Activated CD8-positive, alpha-beta memory T cell treated with anti-CD3 and anti-CD28 coated beads for 4 hours (primary cell): ENCODE measurements at places on chromosomes 3 and 15.

GRCh38 chr3:53800041-53800906 is 45.9 kb downstream of the CHDH start:
- no peak for DNase-seq

DNA sequence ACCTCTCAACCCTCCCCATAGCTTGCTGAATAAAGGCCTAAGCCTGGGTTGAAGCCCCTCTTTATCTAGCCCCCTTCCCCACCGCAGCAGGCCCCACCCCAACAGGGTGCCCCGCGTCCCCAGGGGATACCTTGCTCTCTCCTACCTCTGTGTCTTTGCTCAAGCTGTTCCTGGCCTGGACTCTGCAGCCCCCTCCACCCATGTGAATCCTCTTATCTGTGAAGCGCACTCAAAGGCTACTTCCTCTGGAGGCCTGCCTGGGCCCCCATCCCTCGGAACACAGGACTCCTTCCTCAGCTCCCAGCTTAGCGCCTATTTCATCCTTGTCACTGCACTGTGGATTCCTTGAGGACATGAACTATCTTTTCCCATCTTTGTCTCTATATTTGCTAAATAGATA is 61.4 kb upstream of the HERC1 start:
- DNase-seq = no peak

DNA sequence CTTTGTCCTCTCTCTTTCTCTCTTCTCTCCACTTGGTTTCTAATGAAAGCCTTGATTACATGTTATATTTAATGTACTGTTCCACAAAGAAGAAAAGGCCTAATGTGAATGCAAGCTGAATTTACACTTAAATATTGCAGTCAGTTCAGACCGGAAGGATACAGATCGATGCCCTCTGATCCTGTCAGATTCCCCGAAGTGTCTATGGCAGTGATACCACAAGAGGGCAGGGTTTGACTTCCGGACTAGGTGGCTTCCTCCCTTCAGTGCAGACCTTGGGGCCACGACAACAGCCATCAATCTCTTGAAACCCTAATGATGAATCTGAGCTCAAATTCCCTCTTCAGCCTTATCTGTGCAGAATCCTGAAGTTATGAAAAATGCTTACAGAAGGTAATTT is 29.5 kb downstream of the AGTR1 start:
- DNase-seq = no peak

DNA sequence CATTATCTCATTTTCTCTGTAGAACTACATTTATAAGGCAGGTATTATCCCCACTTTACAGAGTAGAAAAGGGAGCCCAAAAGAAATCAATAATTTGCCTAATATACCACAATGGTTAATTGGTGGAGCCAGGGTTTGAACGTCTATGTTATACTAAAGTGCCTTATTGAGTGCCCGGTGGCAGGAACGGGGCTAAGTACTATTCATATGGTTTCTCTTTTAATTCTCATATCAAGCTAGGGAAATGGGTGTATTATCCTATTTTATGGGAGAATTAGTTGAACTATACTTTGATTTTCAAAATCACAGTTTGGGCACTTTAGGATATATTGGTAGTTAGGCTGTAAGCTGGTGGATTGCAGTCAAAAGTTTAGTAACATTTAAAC is 1.5 kb downstream of the CEP97 start:
- no peak for DNase-seq

DNA sequence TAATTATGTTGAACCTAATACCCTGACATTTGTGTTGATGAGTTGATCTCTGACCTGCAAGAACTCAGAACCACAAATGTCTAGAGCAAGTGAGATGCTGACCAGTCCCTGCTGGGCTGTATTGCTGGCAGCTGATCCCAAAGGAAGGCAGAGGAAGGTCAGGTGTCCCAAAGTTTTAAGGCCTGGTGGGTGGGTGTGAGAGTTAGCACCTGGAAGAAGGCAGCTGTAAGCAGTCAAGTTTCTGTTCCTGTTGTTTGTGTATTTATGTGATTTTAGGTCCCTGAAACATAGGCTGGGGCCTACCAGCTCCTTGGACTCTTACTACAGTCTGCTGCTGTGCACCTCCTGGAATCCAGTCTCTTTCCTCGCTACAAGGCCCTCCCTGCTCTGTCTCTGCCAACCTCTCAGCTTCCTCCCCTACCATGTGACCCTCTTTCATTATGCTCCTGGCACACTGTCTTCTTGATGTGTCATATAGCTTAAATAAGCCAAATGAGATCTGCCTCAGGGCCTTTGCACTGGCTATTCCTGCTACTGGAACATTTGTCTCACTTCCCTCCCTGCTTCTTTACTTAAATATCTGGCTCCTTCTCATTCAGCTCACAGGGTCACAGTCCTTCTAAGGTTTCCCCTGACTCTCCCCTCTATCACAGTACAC is 31.0 kb upstream of the ATOSA start:
- no peak for DNase-seq

GRCh38 chr3:45992133-45992729 is 3.4 kb downstream of the FYCO1 start:
- DNase-seq = no peak

DNA sequence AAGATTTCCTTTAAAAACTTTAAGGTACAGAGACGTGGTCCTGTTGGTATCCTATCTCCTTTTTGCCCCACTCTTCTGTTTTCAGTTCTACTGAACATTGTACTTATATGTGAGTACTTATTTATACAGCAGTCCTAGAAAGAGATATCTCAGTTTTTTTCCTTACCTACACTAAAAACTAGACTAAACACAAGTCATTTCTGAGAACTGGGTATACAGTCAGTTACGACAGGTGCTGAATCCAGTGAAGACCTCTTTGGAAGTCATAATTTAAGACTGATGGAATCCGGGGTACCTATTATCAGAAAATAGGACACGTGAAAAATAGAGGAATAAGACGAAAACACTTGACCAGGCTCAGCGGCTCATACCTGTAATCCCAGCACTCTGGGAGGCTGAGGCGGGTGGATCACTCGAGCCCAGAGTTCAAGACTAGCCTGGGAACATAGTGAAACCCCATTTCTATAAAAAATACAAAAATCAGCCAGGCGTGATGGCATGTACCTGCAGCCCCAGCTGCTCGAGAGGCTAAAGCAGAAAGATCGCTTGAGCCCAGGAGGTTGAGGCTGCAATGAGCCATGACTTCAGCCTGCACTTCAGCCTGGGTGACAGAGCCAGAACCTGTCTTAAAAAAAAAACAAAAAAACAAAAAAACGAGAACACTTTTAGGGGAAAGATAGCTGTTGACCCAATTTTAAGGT is 76.3 kb downstream of the KLHL25 start:
- DNase-seq = no peak

DNA sequence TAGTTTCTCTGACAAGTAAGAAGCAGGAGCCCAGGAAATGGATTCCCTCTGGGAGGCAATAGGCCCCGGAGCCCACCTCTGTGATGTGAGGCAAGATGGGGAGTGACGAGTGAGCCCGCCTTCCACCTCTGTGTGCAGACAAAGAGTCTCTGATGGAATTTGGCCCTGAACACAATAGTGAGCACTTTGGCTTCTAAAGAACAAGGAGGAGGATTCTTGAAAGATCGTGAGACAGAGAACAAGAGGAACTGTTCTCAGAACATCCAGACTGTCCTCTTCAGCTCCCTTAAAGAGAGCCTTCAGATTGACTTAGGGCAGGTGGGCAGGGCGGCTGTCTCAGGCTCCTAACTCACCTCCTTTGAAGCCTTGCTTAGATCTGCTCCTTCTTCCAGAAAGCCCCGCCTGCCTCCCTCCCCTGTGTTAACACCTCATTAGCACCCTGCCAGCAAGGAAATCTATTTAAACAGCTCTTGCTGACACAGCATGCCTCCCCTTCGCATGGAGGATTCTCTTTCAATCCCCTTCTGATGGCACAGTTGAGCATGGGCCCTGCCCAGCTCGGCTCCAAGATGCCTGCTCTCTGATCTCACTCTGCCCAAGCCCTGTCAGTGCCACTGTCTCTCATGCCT is 430.3 kb downstream of the NTRK3 start:
- no peak for DNase-seq

- no peak for DNase-seq
Measured at GRCh38 chr3:143363276-143363675, 243.7 kb downstream of the CHST2 start.

- no peak for DNase-seq
Measured at GRCh38 chr3:4972652-4973643, 6.3 kb upstream of the BHLHE40 start.

GRCh38 chr3:142534543-142534942 is 44.0 kb downstream of the ATR start:
- no peak for DNase-seq

DNA sequence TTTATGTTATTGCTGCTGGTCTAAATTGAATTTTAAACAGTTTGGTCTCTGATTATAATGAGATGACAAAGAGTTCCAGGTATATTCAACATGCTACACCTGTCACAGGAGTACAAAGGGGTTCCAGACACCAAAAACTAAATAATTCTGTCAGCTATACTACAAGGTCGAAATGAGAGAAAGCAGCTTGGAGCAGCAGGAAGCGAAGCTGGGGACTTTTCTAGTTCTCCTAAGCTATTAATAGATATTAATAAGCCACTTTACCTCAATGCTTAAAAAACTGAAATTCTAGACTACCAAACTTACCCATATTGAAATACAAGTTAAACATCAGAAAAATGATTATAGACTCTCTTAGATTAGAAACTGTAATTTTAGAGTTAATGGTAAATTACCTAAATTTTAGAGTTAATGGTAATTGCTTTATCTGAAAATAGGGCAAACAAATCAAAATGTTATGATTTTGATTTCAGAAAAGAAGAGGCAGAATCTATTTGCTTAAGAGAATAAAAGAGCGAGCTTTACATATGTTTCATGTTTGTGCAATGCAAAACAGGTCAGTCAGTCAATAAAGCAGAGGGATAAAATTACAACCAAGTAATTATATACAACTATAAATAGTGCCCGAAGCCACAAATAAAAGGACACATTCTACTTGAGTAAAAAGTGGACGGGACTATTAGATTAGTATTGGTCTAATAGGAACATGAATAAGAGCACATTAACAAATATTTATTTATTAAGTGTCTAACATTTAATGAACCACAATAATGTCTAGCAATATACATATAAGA is 16.8 kb downstream of the HSPBAP1 start:
- DNase-seq = no peak

DNA sequence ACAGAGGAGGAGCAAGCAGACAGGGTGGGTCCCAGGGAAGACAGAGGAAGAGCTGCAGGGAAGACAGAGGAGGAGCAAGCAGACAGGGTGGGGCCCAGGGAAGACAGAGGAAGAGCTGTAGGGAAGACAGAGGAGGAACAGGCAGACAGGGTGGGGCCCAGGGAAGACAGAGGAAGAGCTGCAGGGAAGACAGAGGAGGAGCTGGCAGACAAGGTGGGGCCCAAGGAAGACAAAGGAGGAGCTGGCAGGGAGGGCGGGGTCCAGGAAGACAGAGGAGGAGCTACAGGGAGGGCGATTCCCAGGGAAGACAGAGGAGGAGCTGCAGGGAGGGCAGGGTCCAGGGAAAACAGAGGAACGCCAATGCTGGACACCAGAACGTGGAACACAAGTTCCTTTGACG is 66.5 kb downstream of the PLXNA1 start:
- no peak for DNase-seq

- DNase-seq = no peak
Measured at GRCh38 chr15:37008205-37008604, 92.1 kb downstream of the MEIS2 start.

- no peak for DNase-seq
Measured at GRCh38 chr3:67561667-67562394, 92.6 kb downstream of the SUCLG2 start.

DNA sequence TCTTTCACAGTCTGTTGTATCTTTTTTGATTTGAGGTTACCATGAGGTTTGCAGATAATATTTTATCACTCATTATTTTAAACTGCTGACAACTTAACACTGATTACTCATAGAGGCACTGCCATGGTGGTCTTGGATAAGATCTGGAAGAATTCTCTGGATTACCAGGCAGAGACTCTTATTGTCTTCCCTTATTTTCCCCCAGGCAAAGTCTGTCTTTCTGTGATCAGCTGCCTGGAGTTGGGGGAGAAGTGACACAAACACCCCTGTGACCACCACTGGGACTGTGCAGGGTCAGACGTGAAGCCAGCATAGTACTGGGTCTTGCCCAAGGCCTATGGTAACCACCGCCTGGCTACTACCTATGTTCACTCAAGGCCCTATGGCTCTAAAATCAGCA is 4.7 kb downstream of the PATL2 start:
- no peak for DNase-seq

DNA sequence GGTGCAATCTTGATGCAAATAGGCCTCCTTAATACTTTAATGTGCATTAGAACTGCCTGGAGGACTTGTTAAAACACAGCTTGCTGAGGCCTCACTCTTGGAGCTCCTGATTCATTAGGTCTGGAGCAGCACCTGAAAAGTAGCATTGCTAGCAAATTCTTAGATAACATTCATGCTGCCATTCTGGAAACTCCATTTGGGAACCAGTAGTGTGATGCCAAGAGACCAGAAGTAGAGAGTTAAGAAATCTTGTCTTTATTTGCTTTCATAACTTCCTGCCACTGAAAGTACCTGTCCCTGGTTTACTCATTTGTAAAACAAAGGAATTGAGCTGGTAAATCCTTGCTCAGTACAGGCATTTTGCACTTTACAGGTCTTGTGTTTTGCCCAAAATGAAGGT is 72.0 kb downstream of the RAP2B start:
- DNase-seq = no peak

- DNase-seq = no peak
Measured at GRCh38 chr3:162141272-162141791, 644.7 kb downstream of the OTOL1 start.

DNA sequence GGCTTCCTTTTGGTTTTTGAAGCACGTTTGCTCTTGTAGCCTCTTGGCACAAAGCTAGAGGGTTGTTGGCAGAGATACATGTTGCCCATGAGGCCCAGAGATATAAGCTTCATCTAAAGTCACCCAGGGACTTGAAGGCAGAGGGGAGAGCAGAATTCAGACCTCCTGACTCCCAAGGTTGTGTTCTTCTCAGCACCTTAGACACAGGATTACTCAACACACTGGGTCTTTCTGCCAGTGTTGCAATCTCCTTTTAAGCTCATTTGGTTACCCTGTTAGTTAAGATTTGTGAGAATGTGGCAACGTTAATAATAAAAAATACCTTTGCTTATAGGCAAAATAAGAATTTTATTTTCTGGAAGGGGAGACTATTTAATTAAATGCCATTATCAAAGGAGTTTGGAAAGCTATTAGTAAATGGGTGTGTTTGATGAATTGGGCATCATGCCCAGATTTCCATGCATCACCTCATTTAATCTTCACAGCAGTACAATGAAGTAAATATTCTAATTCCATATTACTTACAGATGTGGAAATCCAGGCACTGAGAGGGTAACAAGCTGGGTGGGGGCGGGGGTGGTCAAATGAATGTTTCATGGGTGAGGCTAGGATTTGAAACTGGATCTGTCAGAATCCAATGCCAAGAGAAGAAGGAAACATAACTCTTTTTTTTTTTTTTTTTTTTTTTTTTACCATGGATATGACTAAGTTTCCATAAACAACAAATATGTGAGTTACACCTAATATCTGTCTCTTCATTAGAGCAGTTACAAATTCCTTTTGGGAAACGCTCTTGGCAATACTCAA is 183.3 kb downstream of the NR1D2 start:
- DNase-seq = no peak

- no peak for DNase-seq
Measured at GRCh38 chr3:193068365-193068764, 150.7 kb upstream of the MB21D2 start.

GRCh38 chr3:87350367-87351199 is 74.2 kb upstream of the POU1F1 start:
- DNase-seq = peak; percentile 9

GRCh38 chr15:42483677-42484076 is 7.3 kb downstream of the ZNF106 start:
- no peak for DNase-seq
